ENCODE measurements at places on chromosomes 5 and 9. TPM values are rescaled to one million over a fixed set of nuclear protein-coding genes. Genes with fewer than 3 reads are reported as not detected.

- no peak for DNase-seq
Measured at GRCh38 chr5:84494453-84494852, 109.8 kb upstream of the EDIL3 start.

GRCh38 chr9:11946531-11946930 is 746.7 kb upstream of the TYRP1 start:
- no peak for DNase-seq

DNA sequence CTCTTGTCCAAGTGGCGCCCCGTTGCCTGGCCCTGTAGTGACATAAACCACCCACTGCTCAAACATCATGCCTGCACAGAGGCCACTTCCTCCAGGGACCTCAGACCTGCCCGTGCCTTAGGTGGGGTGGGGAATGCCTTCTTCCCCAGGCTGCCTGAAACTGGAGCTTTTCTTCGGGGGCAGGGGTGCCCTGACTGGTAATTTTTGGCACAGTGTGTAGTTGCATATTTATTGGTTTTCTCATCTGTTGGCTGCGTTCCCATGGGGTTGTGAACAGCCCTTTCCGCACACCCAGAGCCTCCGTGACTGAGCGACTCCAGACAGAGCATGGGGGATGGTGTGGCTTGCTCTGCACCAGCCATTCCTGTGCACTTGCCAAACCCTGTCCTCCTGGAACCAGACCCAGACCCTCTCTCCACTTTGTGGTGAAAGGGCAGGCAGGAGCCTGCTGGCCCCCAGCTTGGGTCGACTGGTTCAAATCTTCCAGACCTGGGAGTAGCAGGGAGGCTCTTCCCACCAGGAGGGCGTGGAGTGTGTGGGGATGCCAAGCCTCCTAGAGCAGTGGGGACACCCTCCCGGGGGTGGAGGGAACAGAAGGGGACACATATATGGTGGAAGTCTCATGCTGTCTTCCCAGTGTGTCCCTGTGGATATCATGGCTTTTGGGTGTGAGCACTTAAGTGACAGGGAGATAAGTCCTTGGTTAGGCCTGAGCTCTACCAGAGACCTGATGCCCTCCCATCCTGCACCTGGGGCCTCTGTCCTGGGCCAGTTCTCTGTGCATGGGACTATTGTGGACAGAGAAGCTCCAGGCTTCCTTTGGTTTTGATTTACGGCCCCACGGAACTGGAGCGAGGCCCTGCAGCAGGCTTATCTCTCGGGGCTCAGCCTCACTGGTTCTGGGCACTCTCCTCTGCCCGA is 39.6 kb downstream of the WNK2 start:
- no peak for DNase-seq

DNA sequence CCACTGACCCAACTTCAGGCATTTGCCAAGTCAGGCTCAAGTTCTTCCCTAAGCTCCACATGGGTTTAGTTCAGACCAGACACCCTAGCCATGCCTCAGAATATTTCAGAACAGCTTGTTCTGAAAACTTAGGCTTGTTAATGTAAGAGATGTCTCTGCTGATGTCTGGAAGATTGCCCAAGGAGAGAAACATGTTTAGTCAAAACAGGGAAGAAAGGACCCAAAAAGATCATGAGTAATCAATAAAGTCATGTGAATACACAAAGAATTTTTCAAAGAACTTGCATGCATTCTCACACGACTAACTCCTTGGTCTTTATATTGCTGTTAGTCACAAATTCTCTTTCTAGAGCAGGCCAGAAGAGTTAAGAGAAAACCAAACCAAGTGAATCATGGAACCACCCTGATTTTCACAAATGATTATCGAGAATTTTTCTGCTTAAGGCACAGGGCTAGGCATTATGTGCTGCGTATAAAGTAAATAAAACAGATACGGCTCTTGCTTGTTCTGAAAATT is 158.1 kb upstream of the HMHB1 start:
- DNase-seq: no peak

- DNase-seq: no peak
Measured at GRCh38 chr5:128228008-128228407, 144.4 kb downstream of the SLC12A2 start.

GRCh38 chr9:21789541-21790037 is 12.8 kb upstream of the MTAP start:
- peak; percentile 86 for DNase-seq

- no peak for DNase-seq
Measured at GRCh38 chr5:180233729-180234128, 24.7 kb upstream of the RASGEF1C start.

GRCh38 chr9:37679649-37680402 is 29.1 kb downstream of the FRMPD1 start:
- DNase-seq: no peak

GRCh38 chr5:177162379-177162778 is 28.8 kb downstream of the NSD1 start:
- no peak for DNase-seq

- DNase-seq: no peak
Measured at GRCh38 chr5:177604116-177604521, 4.2 kb downstream of the B4GALT7 start.

DNA sequence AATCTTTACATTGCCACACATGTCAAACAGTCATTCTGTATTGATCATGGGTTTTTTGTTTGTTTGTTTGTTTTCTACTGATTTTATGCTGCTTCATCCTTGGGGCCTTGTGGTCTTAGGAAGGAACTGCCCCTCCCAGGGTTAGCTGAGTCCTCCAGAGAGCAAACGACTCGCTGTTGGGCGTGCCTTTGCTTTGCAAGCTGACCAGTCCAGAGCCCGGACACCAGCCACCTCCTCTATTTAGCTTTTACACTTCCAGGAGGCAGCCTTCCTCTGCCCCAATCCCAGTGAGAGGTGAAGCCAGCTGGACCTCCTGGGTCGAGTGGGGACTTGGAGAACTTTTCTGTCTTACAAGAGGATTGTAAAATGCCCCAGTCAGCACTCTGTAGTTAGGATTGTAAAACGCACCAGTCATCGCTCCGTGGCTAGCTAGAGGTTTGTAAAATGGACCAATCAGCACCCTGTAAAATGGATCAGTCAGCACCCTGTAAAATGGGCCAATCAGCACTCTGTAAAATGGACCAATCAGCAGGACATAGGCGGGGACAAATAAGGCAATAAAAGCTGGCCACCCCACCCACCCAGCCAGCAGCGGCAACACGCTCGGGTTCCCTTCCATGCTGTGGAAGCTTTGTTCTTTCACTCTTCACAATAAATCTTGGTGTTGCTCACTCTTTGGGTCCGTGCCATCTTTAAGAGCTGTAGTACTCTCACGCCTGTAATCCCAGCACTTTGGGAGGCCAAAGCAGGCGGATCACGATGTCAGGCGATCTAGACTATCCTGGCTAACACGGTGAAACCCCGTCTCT is 154.4 kb downstream of the ERCC6L2 start:
- DNase-seq: no peak

The LVRN gene
- total RNA-seq: not detected

The POU5F2 gene
- total RNA-seq: 4.6 TPM

DNA sequence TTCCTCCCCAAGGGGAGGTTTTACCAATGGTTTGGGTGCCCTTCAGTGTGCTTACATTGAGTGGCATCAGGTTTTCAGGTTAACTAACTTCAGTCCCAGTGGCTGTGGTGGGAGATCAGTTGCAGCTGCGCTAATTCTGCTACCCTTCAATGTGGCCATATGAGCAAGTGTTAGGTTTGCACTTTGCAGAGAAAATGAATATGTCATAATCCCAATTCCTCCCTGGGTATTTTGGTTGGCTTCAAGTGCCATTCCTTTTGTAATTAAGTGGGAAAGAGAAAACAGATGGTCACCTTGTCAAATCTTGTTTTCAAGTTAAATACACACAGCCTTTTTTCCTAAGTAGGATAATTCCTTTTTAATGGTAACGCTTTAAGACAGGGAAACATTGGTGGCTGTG is 236.2 kb downstream of the TLE4 start:
- DNase-seq: no peak

The FGF18 gene
- 0.15 TPM for total RNA-seq

- no peak for DNase-seq
Measured at GRCh38 chr5:77095189-77095588, 8.1 kb upstream of the ZBED3 start.

The CSNK1A1 gene
- total RNA-seq: 168 TPM

The FREM1 gene
- total RNA-seq: not detected

DNA sequence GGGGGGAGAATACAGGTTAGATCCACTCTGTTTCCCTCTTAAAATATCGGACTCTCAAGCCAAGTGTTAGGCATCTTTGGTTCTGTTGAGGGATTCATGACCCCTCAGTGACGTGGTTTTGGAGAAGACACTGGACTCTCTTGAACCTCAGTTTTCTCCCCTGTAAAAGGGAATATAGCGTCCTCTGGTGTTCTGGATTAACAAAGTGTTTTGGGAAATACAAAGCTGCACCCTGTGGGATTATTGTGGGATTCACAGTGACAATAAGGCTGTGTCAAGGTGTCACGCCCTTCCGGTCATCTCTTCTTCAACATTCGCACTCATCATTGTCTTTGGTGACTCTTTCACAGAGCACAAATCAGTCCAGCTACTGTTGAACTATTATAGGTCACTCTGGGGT is 139.0 kb downstream of the IRX1 start:
- DNase-seq: no peak

The ANKRD18B gene
- total RNA-seq: not detected

The CCL28 gene
- 16.8 TPM for total RNA-seq

DNA sequence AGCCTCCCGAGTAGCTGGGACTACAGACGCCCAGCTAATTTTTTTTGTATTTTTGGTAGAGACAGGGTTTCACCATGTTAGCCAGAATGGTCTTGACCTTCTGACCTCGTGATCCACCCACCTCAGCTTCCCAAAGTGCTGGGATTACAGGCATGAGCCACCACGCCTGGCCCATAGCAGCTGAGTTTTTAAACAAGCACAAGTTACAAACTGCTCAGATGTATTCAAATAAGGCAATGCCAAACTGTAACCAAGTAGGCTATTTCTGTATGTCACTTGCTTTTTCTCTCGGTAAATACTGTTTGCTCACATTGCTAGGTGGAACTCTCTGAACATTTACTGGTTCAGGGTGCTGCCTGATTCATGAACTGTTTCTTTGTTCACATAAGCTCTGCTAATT is 799.3 kb upstream of the NUDT12 start:
- no peak for DNase-seq

DNA sequence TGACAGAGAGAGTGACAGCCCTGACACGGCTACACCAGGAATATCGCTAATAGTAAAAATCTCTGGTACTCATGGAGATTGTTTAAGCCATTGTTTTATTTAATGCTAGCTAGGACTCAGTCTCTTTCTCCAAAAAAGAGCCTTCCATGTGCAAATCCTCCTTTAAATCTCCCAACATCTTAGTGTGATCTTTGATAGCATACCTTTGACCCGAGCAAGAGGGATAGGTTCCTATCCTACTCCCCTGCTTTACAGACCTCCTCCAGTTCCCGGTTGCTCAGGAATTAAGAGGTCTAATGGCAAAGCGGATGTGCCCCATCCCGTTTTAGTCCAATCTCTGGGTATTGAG is 663 bp upstream of the FRMD3 start:
- DNase-seq: no peak

The C9orf153 gene
- total RNA-seq: 0.67 TPM

GRCh38 chr5:15388866-15389265 is 111.1 kb upstream of the FBXL7 start:
- DNase-seq: no peak

DNA sequence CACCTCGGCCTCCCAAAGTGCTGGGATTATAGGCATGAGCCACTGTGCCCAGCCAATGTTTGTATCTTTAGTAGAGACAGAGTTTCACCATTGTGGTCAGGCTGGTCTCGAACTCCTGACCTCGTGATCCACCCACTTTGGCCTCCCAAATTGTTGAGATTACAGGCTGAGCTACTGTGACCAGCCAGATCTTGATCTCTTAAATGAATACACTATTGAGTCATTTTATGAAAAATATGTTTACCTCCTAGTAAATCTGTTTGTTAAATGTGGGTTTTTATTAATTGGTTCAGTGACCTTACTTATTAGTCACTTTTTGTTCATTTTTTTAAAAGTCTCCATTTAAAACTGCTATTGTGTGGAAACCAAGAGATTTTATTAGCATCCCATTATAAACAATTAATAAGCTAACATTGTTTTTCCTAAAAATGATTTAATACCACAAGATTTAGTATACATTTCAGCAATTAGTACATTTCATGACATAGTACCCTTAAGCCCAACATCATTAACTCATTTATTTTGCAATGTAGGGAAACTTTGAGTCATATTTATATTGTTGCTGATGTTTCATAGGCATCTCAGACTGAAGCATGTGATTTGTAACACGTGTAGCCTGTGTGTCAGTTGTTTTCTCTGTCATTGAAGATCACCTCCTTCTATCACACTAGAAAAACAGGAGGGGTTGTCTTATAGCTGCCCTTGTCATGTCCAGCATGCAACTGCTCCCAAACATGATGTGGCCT is 261.2 kb downstream of the TAF11L14 start:
- no peak for DNase-seq

GRCh38 chr9:124392254-124392870 is 22.9 kb downstream of the PSMB7 start:
- no peak for DNase-seq

The TTLL11 gene
- total RNA-seq: 3.9 TPM

All from B cell (primary cell).